ENCODE measurements at places on chromosomes 6 and 20.
A peak's percentile ranks its signal among the peaks of the same experiment; 100 is the strongest.

DNA sequence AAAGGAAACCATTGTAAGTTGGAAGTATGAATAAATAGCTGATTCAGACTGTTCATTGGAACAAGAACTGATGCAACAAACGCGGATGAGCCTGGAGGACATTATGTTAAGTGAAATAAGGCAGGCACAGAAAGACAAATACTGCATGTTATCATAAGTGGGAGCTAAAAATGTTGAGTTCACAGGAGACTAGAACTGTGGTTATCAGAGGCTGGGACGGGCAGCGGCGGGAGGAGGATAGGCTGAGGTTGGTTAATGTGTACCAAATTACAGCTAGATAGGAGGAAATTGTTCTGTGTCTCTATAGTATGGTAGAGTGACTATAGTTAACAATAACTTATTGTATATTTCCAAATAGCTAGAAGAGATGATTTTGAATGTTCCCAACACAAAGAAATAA lies 40.8 kb downstream of the FAM229B start:
- no peak for DNase-seq

GRCh38 chr20:54984104-54984448 lies 508.7 kb downstream of the DOK5 start:
- no peak for DNase-seq

DNA sequence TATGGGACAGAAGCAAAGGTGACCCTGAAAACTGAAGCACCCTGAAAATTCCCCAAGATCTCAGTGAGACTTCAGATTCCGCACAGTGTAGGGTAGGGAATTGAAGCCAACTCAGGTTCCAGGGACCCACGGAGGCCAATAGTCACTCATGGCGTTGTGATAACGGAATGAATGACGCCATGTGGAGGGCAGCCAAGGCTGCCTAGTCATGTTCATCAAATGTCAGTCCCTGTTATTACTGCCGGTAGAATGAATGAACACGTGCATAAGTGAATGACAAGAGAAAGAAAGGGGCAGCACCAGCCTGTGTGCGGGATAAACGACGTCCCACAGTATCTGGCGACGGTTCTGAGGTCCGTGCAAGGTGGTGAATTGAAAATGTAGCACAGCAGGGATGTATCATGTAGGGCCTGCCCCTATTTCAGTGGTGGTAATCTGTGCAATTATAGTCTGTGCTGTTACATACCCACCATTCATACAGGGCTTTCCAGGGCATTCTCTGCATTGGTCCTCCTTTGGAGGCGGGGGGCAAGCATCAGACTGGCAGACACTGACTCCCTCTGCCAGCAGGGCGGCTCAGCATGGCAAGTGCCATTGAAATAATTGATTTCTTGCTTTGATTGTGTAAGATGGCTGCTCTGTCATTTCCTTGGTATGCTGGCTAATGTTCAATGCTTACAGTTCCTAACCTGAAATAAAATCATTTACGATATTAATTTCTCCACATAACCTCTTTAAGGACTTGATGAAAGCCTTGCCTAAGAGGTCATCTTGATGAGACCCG lies 386.9 kb downstream of the CDH4 start:
- DNase-seq = no peak

DNA sequence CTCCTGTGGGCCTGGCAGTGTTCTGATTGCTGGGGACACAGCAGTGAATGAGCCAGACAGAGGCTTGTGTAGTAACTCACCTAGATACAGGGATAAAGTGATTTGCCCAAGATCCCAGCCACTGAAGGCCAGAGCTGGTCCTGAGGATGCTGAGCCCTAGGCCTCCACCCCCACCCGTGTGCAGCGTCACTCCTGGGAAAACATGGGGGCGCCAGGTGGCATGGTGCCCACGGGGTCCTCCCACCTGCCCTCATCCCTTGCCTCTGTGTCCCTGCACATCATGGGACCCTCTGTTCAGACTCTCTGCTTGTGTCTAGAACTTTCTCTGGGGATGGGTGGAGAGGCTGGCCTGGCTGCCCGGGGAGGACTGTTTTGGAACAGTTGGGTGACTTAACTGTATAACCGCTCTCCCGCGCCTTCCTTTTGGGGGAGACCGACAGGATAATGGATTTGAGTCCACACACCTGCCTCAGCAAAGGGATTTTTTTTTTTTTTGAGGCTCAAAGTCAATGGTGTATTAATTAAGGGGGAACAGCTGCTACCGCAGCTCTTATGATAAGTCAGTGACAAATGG lies 19.6 kb downstream of the LEMD2 start:
- DNase-seq = no peak

GRCh38 chr6:109083657-109084056 lies 11.0 kb downstream of the SESN1 start:
- no peak for DNase-seq

GRCh38 chr6:157879873-157880254 lies 56.8 kb downstream of the SNX9 start:
- no peak for DNase-seq

DNA sequence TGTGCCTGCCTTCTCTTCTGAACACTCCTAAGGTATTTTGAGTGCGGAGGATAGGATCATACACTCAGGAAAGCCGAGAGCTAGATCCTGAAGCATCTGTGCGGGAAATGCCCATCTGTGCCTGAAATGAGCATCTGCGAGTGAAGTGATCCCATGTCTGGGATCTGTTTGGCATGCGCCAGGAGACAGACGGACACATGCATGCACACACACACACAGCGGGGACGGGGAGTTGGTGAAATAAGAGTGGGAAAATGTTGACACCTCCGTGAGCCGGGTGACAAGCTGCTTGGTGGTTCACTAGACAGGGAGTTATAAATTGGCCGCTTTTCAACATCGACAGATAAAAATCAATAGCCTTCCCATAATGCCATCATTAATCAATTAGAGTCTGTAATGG lies 13.8 kb downstream of the SYNJ2 start:
- no peak for DNase-seq

DNA sequence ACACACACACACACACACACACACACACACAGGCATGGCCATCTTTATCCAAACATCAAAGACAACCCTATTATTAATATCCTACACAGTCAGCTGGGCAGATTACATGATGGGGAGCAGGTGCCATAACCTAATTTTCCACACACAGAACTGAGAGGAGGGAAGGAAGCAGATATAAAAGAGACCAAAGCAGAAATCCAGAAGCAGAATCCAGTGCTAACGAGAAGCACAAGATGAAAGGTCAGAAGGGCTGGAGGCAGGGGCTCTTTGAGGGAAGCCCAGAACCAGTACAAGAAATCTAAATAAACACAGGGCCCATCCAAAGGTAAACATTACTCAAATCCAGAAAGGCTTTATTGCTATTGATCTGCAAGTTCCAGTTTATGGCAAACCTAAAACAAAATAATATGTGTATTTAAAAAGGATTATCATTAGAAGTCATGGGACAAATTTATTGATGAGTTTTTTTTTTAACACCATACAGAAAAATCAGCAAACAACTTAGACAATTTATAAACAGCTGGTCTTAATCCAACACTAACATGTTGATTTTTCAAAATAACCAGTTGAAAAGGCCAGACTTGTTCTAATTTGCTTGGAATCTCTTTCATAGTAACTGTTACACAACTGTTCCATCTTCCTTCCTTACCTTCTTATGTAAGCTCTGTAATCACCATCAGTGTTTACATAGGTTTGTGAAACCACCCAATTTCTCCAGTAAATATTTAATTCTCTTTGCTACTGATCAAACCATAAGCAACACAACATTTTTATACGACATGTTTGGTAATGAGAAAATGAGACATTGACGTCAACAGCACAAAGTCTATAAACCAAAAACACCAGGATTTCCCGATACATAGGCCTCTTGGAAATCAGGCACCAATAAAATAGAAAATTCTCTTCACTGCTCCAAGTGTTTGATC lies 34.2 kb downstream of the SLC23A2 start:
- no peak for DNase-seq

DNA sequence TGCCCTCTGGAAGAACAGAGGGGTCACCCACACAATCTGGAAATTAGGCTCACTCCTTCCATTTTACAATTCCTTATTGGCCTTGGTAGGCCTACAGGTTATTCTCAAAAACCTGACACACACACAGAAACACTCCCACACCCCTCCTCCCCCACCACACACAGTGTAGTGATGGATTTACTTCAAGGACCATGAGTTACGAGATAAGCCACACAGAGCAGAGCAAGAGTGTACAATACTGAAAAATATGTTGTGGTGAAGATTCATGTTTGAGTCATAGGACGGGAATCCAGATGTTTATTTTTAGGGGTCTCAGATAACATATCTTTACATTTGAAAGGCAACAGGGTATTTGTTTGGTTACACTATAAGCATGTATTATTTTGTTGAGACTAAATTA lies 291.9 kb downstream of the PLCB1 start:
- DNase-seq = no peak

DNA sequence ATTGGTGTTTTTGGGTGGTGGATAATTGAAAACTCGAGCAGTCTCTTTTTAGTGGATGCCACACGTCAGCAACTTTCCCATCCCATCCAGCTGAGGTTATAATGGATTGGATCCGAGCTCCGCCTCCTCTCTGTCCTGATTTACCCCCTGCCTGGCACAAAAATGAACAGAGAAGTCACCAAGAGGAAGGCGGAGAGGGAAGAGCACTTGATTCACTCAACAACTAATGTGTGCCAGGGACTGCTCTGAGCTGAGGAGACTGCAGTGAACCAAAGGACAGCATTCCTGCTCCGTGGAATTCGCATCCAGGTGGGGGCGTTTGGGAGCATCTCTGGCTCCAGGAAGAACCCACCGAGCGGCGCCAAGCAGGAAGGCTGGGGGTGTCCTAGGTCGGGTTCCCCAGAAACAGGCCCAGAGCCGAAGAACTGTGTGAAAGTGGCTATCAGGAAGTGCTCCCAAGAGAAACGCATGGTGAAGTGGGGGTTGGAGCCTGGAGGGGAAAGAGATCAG lies 95.8 kb upstream of the NAA20 start:
- no peak for DNase-seq

DNA sequence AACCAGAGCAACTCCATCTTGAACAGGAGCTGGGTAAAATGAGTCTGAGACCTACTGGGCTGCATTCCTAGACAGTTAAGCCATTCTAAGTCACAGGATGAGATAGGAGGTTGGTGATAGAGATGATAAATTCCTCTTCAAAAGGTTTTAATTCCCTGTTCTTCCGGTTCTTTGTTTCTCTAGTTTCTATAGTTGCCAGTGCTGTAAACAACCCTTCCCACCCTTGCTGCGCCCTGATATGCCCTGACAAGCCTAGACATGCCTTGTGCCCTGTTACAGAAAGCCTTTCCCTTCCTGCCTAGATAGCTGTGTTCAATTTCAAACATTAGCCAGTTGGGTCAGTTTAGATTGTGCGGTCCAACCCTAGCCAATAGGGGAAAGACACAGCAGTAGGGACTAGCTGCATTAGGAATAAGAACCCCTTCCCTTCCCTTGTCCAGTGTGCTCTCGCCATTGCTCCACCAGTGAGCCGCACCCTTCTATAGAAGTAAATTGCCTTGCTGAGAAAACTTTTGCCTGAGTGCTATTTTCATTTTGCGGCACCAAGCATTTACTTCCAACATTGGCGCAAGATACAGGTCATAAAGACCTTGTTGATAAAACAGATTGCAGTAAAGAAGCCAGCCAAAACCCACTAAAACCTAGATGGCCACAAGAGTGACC lies 52.5 kb upstream of the CCN2 start:
- DNase-seq = no peak

- DNase-seq = no peak
These were observed 2.4 kb upstream of the FOXA2 start for GRCh38 chr20:22586645-22587310.

DNA sequence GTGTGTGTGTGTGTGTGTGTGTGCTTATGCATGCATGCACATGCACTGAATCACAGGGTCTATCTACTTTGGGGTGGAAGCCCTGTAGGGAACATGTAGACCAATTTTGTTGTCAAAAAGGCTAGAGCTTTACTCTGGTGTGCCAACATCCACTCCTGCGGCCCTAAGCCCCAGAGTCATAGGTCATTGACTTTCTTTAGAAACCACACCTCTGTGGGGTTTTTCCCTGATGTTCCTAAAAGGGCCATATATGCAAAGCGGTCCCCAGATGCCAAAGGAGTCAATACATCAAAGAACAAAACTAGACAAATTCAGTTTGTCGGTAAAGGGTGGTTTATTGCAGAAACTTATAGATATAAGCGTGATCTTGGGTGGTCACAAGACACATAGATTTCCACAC lies 29.8 kb upstream of the SLC2A12 start:
- no peak for DNase-seq

GRCh38 chr6:107121964-107122495 lies 6.7 kb upstream of the BEND3 start:
- DNase-seq = no peak

DNA sequence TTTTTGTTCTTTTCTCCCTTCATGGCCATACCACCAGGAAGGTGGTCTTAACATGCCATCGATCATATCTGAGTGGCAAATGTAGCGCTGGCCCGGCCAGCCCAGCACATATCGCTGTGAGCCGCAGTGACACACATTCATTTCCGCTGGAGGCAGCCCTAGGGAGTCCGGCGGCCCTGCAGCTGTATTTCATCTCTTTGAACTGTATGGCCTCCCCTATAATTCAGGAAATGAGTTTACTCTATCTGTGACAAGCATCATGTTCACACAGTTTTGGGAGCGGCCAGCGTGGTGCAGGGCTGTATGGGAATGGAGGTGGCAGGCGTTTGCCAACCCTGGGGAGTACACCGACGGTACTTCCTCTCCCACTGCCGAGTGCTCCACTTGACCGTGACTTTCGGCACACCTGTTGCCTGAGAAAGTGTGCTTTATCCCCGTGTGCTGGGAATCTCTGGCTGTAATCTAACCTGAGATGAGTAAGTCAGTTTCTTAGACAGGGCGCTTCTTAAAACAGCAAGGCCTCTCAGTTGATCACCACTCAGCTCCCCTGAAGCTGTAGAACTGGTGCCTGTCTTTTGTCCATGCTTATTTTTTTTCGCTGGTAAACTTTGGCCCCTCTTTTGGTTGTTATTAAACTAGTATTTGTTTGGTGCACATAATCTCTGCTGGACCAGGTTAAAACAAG lies 257.1 kb upstream of the TAB2 start:
- peak; percentile 45 for DNase-seq

GRCh38 chr6:17928514-17929430 lies 58.7 kb downstream of the KIF13A start:
- DNase-seq = no peak

DNA sequence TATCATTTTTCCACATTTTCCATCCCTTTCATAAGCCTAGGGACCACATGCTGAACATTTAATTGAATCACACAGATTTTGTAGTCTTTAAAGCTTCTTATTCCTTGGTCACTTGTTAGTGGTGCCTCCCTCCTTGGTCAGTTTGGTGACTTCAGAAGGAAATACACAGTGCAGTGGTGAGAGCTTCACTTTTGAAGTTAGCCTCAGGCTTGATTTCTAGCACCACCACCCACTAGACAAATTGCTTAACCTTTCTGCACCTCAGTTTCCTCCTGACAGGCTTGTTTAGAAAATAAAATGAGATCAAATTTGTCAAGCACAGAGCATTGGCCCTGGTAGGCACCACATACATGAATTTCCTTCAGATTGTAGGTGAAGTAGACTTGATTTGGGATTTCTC lies 91.7 kb downstream of the FOXO3 start:
- no peak for DNase-seq

- no peak for DNase-seq
These were observed 101.8 kb upstream of the PREP start for GRCh38 chr6:105504706-105505105.

GRCh38 chr6:53461041-53461656 lies 83.8 kb downstream of the GCLC start:
- DNase-seq = peak; percentile 91
